ENCODE measurements at places on chromosomes 3 and 15. TPM values are rescaled to one million over a fixed set of nuclear protein-coding genes. Genes with fewer than 3 reads are reported as not detected.

DNA sequence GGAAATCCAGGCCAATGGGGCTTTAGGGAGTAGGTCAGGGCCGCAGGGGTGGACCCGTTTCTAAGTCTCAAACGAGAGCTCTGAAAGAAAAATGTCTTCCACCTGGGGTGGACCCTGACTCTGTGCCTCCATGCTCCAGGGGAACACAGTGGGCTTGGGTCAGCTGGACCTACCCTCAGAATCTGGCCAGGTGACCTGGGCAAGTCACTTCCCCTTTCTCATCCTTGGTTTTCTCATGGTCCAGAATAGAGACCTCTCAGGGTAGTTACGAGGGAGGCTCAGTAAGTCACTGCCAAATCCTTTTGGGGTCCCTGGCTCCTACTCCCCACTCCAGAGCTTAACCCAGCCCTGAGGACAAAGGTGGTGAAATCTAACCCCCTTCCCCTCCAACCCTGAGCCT, 25.8 kb downstream of the EFCAB12 start:
- DNase-seq, result no peak

DNA sequence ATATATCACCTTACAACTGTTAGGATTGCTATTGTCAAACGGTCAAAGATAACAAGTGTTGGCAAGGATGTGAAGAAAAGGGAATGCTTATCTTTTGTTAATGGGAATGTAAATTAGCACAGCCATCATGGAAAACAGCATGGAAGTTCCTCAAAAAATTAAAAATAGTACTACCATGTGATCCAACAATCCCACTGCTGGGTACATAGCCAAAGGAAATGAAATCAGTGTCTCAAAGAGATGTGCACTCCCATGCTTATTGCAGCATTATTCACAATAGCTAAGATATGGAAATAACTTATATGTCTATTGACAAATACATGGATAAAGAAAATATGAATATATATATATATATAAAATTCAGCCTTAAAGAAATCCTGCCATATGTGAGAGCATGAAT, 274.6 kb downstream of the EDEM1 start:
- no peak for DNase-seq

The SNAP23 gene
- 63.1 TPM for total RNA-seq

DNA sequence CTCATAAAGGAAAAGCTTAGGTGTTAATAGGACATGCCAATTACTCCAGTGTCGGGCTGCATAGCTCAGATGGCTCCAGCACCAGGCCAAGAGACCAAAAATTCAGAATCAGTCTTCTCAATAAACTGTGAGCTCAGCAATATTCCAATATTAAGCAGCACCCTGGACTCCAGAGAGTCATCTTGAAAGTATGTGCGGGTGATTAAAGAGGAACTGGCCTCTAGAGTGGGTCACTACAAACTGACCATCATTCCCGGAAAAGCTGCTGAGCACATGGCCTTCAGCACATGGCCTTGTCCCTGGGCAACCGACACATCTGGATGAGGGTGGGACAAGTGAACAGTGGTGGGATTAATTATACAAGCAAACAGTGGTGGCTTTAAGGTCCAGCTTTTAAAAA, 59.0 kb downstream of the MAGI1 start:
- DNase-seq, result no peak

The MGLL gene
- total RNA-seq, result 0.10 TPM

DNA sequence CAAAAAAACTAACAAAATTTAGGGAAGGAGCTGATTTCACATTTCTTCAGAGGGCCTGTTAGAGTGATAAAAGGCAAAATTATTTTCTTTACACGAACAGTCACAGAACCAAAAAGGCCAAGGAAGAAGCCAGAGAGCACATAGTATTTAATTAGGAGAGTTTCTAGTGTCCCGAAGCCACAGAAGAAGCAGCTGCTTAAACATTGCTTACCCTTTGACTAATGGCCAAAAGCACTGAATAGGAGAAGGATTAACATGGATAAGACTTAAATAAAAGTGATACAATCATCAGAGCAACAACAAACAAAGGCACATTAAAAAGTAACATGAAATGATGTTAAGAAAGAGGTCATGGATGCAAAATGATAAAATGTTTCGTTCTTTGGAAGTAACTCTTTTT, 98.6 kb downstream of the CHL1 start:
- no peak for DNase-seq

- no peak for DNase-seq
Measured at GRCh38 chr15:86634146-86634545, 554.5 kb downstream of the AGBL1 start.

- no peak for DNase-seq
Measured at GRCh38 chr3:63135367-63135766, 142.7 kb upstream of the SYNPR start.

DNA sequence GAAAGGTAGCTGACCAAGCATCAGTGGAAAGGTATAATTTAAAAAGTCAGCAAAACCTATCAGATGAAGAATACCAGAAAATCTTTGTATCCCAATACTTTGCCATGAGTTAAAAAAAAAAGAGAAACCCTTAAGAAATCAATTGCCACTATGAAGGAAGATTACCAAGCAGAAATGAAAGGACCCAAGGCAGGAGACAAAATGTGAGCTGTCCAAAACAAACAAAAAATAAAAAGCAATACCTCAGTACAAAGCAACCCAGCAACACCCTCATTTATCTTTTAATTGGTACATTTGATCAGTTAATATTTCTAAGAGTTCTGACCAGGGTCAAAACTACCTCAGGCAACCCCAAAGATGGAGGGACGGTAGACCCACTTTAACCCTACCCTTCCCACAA, 65.3 kb downstream of the MOBP start:
- DNase-seq, result no peak

The EIF2A gene
- 68.3 TPM for total RNA-seq

The HGD gene
- 0.10 TPM for total RNA-seq

- no peak for DNase-seq
Measured at GRCh38 chr3:150319900-150320299, 88.2 kb upstream of the TSC22D2 start.

- no peak for DNase-seq
Measured at GRCh38 chr3:146221276-146221675, 29.6 kb downstream of the PLSCR4 start.

The MST1 gene
- 8.4 TPM for total RNA-seq

The DISP2 gene
- total RNA-seq, result 0.60 TPM

GRCh38 chr3:50236484-50237132, 604 bp downstream of the GNAI2 start:
- no peak for DNase-seq

The RAB6B gene
- total RNA-seq, result not detected

DNA sequence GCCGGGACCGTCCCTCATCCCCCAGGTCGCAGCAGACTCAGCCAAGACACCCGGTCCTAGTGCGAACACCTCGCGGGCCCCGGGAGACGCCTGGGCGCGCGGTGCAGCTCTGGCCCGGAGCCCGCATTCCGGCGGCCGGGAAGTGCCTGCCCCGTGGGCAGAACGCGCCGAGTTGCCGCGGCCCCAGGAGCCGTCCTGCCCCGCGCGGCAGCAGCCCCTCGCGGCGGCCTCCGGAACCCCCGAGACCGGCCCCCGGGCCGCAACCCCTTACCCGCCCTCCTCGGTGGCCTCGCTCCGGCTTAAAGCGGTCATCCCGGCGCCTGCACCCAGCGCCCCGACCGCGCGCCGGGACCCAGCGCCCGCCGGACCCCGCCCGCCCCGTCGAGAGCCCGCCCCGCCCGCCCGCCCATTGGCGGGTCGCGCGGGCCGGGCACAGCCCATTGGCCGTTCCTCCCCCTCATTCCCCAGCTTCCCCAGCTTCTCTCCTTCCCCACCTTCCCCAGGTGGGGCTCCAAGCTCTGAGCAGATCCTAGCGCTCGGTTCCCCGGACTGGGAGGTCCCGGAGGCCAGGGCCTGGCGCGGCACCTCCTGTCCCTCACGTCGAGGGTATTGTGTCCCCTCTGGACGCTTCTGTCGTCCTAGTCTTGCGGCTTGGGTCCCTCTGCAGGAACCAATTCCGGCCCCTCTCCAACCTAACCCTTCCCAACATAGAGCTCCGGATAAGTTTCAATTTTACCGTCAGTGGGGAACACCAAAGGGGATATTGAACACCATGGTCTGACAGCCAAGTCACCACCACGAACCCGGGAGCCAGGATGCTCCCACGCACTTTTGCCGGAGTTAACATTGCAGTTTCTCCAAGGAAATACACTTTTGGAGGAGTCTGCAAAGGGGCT, at the start of gene GRAMD2A:
GRAMD2A (minus strand) TSS at position 328 of the 896 bp plus-strand sequence.
- DNase-seq, result no peak

The LRRIQ4 gene
- total RNA-seq, result not detected

DNA sequence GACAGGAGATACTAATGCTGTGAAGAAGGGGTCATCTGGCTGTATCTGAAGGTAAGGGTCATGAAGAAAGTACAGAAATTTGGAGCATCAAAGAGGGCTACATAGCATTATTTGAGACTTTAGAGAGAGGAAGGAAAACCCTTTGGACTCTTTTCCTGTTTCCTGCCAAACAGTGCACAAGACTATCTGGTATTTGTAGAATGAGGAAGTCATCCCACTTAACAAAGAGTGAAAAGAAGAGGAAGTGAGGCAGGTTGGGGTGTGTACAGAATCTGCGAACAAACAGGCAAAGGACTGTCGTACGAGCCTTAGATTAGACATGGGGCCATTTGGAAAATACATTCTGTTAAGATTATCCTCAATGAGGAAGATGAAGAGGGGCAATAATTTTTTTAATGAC, 546.8 kb upstream of the EPHA6 start:
- no peak for DNase-seq
